Effector memory CD4-positive, alpha-beta T cell (primary cell): ENCODE measurements at places on chromosomes 1 and 21.

DNA sequence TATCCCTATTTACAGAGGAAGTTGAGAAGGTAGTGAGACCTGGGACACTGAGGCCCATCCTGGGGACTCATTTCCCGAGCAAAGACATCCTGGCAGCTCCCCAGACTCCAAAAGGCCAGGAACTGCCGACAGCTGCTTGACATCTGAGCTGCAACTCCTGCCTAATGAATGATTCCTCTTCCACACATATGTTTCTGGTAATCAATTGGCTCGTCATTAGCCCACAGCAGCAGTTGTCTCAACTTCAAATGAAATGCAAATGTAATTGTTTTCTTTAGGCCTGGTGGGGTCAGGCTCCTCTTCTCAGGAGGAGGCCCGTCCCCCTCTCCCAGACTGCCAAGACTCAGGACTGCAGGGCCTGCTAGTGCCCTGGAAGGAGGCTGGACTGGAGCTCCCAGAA is 61.8 kb upstream of the DISP3 start:
- DNase-seq: no peak

DNA sequence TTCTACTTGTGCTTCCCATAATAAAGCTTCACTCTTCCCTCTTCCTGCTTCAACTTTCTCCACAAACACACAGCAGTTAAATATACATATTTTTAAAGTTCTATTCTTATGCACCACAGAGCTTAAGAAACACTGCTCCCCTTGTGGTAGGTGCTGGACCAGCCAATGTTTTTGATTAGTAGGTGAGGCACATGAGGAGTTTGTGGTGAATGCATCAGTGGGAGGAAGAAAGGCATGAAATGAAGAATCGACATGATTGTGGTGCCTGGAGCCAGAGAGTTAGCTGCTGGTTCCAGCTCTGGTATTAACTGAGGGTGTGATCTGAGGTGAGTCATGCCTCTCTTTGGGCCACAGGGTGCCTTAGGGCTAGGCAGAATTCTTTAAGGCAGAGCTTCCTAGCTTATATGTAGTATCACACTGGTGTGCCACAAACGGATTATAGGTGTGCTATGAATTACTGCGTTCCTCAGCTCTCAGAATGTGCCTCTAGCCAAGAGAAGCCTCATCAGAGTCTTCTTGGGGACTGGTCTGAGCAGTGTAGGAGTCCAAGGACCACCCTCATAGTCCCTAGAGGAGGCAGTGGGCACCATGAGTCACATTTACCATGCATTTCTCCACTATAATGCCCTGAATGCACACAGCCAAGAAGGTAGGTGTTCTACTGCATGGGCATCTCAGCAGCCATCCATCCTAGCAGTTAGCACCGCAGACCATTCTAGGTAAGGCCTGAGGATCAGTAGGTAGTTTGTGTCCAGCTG is 97.4 kb upstream of the SGIP1 start:
- DNase-seq: peak; percentile 16

GRCh38 chr1:200073286-200073637 is 45.8 kb downstream of the NR5A2 start:
- DNase-seq: no peak

GRCh38 chr1:1084372-1085170 is 10.5 kb upstream of the RNF223 start:
- no peak for DNase-seq

DNA sequence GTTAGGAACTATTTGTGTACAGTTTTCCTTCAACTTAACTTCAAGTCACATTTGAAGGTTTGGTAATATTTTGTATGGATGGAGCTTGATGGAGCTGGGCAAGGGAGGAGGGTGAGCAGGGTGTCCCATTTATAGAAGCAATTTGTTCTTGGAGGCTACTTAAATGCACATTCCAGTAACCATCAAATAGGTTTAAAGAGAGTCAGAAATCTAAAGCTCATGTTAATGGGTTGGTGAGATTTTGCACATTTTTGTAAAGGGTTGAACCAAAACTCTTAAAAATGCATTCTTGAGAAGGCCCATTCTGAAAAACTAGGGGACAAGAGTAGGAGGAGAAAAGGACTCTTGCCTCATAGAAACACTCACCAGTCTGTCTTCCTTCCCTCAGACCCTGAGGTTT is 10.1 kb downstream of the FNDC5 start:
- DNase-seq: no peak

DNA sequence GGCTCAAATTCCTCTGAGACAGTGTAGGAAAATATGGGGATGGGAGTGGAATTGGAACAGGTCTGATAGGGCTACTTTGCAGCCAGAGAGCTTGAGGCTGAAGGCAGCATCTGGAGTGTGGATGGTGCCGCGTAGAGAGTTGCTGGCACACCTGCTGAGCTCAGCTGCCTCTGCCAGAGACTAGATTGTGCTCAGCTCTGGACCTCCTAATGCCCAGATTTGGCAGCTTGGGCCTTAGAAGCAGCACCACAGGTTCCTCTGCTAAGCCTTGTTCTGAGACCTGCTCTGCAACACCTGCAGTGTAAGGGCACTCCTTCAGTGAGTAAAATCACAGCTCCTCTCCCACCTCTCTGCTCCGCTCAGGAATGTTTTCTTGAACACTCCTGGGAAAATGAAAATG is 23.3 kb downstream of the ACOT11 start:
- no peak for DNase-seq

GRCh38 chr1:163774978-163775620 is 453.3 kb downstream of the NUF2 start:
- no peak for DNase-seq

GRCh38 chr1:29639741-29640427 is 403.6 kb downstream of the PTPRU start:
- DNase-seq: no peak

- no peak for DNase-seq
Observed at GRCh38 chr1:198915327-198916231, 276.7 kb downstream of the PTPRC start.

GRCh38 chr1:105005594-105006195 is 1256.0 kb downstream of the AMY1C start:
- DNase-seq: no peak

- no peak for DNase-seq
Observed at GRCh38 chr1:209076688-209077087, 506.8 kb upstream of the CAMK1G start.

- peak; percentile 12 for DNase-seq
Observed at GRCh38 chr1:172533513-172534151, 682 bp downstream of the SUCO start.

DNA sequence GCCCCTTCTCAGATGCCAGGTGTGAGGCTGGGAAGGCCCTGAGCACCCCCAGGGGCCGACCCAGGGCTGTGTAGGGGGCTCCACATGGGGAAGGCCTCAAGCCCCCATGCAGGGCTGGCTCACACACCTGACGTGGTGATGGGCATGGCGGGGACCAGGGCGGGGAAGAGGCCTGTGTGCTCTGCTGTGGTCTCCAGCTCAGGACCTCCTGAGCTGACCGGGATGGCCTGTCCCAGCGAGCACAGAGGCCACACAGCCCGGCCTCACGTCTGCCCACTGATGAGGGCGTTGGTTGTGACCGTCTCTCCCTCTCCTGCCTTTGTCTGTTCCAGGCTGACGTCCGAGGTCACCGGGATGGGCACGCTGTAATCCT is 40.2 kb upstream of the COL6A1 start:
- no peak for DNase-seq

GRCh38 chr21:41366522-41367151 is 4.8 kb downstream of the MX2 start:
- no peak for DNase-seq

GRCh38 chr1:101238031-101238628 is 1.3 kb downstream of the S1PR1 start:
- peak; percentile 29 for DNase-seq

DNA sequence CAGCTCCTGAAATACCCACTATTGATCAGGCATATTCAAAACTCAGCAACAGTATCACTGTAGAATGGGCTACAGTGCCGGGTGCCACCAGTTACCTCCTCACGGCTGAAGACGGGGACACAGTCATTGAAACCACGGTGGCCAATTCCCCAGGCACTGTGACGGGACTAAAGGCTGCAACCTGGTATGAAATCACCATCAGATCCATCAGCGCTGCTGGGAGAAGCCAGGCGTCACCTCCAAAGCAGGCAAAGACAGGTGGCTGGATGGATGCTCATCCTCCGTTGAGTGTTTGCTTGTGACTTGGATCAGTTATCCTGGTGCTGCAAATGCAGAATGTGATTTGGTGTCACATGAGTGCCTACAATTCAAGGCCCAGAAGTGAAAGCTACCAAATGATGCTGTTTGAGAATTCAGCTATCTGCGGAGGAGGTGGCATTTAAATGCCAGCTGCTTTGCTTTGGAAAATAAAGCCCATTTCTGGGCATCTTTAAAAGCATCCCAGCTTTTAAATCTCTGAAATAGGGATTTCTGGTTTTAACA is 5.1 kb downstream of the FNDC7 start:
- DNase-seq: no peak

DNA sequence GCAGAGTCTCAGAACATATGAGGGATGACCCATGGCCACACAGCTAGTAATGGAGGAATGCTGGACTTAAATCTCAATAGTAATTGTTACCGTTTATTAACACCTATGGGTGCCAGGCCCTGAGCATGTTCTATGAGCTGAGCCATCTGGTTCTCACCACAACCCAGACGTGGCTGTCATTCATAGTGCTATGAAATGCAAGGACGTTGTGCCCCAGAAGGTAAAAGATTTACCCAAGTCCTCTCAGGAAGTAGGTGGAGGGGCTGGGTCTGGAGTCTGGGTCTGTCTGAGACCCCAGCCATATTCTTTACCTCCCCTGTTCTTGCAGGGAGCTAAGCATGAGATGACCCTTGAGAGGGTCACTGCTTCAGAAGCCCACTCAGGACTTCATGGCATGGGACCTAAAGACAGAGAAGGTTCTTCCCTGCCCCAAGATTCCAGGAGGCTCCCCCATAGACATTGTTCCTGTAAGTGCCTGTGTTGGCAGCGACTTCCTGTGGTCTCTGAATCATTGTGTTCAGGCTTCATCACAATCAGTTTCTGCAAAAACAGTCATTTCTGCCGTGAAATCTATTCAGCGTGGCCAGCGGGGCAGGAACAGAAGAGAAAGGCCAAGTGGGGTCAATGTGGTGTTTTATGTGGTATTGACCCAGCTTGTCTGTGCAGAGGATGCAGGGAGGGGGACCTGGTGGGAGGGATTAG is 475.4 kb downstream of the PTPRU start:
- DNase-seq: no peak

DNA sequence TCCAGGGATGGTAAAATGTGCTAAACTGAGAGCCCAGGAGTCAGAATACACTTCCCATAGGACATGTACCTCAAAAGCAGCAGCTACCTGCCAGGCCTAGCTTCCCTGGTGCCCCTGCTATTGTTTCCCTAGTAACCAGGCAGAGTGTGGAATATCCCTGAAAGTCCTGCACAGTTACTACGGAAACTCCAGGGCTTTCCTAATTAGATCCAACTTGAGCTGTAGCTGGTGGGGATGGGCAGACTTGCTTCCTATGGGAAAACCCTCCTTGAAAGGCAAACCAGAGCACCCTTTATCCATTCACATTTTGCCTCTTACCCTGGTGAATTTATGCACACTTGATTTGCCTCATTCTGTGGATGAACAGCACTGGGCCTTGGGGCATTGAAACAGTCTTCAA is 559.9 kb upstream of the PBX1 start:
- DNase-seq: no peak

DNA sequence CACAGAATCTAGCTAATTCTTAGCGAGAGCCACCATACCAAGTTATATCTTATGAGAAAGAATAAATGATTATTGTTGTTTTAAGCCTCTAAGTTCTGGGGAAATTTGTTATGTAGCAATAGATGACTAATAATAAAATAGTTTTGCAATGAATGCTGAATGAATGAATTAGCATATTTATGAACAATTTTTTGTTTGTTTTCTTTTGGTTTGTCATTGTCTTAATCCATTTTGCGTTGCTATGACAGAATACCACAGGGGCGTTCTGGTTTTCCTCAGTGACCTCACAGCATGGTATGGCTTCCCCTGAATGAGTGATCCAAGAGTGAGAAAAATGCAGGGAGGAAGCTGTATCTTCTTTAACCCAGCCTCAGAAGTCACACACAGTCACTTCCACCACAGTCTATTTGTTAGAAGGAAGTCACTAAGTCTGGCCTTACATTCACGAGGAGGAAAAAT is 53.8 kb upstream of the HPDL start:
- DNase-seq: no peak

GRCh38 chr21:39613041-39613934 is 548 bp downstream of the B3GALT5 start:
- DNase-seq: no peak

- DNase-seq: no peak
Observed at GRCh38 chr21:42798106-42798505, 81.2 kb downstream of the WDR4 start.

GRCh38 chr1:14662116-14662515 is 63.6 kb downstream of the KAZN start:
- no peak for DNase-seq

- no peak for DNase-seq
Observed at GRCh38 chr1:19068639-19069276, 112.3 kb upstream of the IFFO2 start.

DNA sequence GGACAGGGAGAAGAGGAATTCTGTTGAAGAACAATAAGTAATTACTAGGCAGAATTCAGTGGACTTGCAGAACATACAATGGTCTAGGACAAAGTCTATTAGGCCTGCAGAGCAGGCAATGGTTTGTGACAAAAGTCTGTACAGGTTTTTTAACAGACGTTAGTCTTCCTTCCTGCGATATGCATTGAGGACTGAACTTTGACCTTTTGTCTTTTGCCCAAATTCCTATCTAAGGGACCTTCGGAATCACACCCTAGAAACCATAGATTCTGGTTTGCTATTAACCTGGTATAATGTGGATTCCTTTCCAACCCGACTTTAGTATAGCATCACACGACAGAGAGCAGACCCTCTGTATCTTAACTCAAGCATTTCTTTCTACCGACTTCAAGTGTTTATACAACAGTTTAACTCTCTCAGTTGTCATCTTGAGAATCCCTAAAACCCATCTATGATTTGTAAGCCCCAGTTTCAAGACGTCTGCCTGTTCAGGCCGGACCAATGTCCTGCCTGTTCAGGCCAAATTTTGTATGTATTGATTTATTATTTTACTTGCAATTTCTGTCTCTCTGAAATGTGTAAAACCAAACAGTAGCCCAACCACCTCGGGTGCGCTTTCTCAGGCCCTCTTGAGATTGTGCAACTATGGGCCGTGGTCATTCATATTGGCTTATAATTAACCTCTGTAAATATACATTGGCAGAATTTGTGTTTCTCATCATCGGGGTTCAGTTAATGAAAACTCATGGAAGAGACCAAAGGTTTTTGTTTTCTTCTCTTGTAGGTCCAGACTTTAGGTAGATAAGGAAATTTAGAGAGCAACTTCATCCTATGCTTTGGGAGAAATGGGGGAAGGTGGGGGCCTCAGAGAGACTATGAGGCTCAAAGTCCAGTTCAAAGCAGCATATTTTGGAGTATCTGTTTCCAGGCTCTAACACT is 76.9 kb upstream of the TNFSF18 start:
- no peak for DNase-seq

DNA sequence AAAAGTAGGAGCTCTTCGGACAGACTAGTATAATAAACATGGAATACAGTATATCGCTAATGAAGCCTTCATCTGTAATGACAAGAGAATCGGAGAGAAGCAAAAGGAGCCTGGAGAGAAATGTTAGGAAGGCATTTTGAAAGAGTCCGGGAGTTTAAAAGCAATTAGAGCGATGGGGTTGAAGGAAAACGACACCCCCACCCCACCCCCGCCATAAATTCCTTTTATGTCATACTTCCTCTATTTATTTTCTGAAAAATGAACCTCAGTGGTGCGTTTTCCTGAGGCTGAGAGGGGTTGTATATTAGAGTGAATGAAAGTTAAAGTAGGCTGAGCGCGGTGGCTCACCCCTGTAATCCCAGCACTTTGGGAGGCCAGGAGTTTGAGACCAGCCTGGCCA is 635 bp upstream of the APH1A start:
- DNase-seq: no peak

GRCh38 chr1:226603022-226603857 is 54.7 kb downstream of the STUM start:
- DNase-seq: no peak
